ENCODE measurements at places on chromosomes 3 and 15. TPM values are rescaled to one million over a fixed set of nuclear protein-coding genes. Genes with fewer than 3 reads are reported as not detected.

The PARP15 gene
- total RNA-seq = 0.13 TPM

The CHDH gene
- under 0.01 TPM for total RNA-seq

The ADCY5 gene
- not detected for total RNA-seq

The SLC28A1 gene
- not detected for total RNA-seq

The AGBL1 gene
- not detected for total RNA-seq

The SMCO1 gene
- total RNA-seq = not detected

The ALPK3 gene
- total RNA-seq = 0.26 TPM

The PRSS50 gene
- not detected for total RNA-seq

The ZNF80 gene
- total RNA-seq = not detected

The GOLGA8Q gene
- total RNA-seq = 2.2 TPM

The SCAMP5 gene
- 1.3 TPM for total RNA-seq

The TMEM40 gene
- 19.0 TPM for total RNA-seq

The DPPA2 gene
- not detected for total RNA-seq

The PDIA3 gene
- 115 TPM for total RNA-seq

The ZNF860 gene
- total RNA-seq = 3.7 TPM

The C2CD4A gene
- total RNA-seq = 1.3 TPM

The ANKRD34C gene
- not detected for total RNA-seq

The ACP3 gene
- total RNA-seq = 7.0 TPM

The P3H2 gene
- total RNA-seq = 14.6 TPM

The GCNT3 gene
- 37.5 TPM for total RNA-seq

The IRAK2 gene
- 4.7 TPM for total RNA-seq

The ADIPOQ gene
- total RNA-seq = not detected

The BTLA gene
- not detected for total RNA-seq

The ROBO2 gene
- total RNA-seq = 0.26 TPM

The CASR gene
- total RNA-seq = not detected

The SLC4A7 gene
- total RNA-seq = 96.6 TPM

The SLC9C1 gene
- not detected for total RNA-seq

The ITPKA gene
- 3.1 TPM for total RNA-seq

The SCN5A gene
- total RNA-seq = not detected

The RHOV gene
- 38.7 TPM for total RNA-seq

The P2RY13 gene
- total RNA-seq = not detected

The LTK gene
- not detected for total RNA-seq

The NRROS gene
- total RNA-seq = not detected
